ENCODE measurements at places on chromosomes 2 and 18. TPM values are rescaled to one million over a fixed set of nuclear protein-coding genes. Genes with fewer than 3 reads are reported as not detected.
A peak's percentile ranks its signal among the peaks of the same experiment; 100 is the strongest.

- DNase-seq, result no peak
Observed at GRCh38 chr2:177818412-177818811, 254.2 kb downstream of the PDE11A start.

- DNase-seq, result no peak
Observed at GRCh38 chr2:7966032-7966431, 715.8 kb upstream of the ID2 start.

- DNase-seq, result peak; percentile 79
Observed at GRCh38 chr2:146821836-146822316, 1023.0 kb upstream of the ACVR2A start.

GRCh38 chr18:21759836-21760235, 19.2 kb downstream of the MIB1 start:
- DNase-seq, result no peak

GRCh38 chr2:32715391-32715841, 87.6 kb downstream of the TTC27 start:
- DNase-seq, result peak; percentile 46

GRCh38 chr18:48803951-48804855, 146.6 kb downstream of the SMAD7 start:
- no peak for DNase-seq

GRCh38 chr18:42860011-42860410, 255.5 kb downstream of the RIT2 start:
- DNase-seq, result no peak

DNA sequence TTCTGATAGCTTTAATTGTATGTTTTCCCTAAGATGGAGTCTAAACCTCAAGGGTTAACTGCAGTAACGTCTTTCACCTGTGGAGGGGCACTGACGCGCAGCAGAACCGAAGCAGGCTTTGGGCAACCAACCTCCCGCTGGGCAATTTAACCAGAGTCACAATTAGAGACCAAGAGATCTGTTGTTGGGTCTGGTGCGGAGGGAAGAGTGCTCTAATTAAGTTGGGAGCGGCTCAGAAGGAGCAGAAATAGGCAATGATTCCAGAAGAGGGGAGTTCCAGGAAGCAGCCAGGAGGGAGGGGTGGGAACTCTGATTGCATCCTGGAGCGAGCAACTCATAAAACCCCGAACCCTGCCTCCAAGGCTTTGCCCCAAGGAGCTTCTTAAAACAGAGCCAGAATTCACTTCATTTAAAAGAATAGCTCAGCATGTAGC, 245.8 kb downstream of the PAX3 start:
- DNase-seq, result no peak

- DNase-seq, result peak; percentile 47
Observed at GRCh38 chr2:159072795-159073194, 104.4 kb downstream of the TANC1 start.

DNA sequence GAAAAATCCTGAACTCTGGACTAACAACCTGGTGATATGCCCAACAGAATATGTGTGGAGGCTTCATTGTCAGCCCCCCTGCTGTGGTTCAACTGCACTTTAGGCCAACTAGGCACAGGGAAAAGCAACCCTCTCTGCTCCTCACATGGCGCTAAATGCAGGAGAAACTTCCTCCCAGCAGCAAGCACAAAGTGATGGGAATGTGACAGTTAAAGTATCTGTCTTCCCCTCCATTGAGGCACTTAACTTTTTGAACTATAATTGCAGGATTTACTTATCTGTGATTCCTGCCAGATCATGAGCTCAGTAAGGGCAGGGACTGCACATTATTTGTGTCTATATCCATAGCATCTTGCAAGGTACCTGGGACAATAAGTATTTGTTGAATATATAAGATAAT, 981.2 kb upstream of the KLHL29 start:
- no peak for DNase-seq

- DNase-seq, result no peak
Observed at GRCh38 chr2:215425021-215425782, 10.7 kb downstream of the FN1 start.

DNA sequence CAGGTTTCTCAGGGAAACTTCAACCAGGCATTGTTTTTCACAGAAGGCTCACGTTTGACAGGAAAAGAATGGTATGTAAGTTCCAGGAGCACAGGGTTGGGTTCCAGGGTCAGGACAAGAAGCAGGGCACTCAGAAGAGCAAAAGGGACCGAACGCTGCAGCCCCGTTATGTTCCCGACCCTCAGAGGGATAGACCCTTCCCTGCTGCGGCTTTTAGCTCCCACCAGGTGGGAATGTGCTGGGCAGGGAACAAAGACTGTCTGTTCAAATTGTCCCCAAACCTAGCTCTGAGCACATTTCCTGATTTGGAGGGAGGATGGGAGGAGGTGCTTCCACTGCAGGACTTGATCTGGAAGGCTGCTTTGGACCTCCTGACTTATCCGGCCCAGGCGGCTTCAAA, 130.1 kb downstream of the RAB3GAP1 start:
- DNase-seq, result no peak

- DNase-seq, result no peak
Observed at GRCh38 chr2:136131484-136131960, 13.6 kb upstream of the CXCR4 start.

DNA sequence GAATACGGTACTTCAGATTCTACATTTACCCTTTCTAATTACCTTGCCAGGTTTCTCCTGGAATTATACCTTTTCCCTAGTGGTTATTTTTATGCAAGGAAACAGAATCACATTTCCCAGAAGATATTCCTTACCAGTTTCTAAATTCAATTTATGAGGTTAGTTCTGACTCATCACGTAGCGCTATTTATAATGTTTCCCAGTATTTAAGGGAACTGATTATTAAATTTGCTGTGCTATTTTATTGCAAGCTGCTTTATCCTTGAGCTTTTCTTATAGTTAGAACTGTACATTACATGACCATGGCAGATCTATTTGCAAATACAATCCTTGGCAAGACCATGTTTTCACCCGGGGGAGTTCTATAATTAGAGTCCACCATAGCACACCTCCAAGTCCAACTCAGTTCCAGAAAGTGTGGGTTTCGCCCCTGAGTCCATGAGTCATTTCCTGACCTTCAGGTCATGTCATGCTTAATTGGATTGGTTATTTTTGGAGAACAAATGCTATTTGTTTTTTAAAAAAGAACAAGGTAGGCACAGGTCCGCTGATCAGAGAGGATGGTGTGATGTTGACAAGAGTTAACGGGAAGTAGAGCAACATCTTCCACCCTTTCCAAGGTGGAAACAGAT, 126.6 kb downstream of the ZNF532 start:
- peak; percentile 32 for DNase-seq

GRCh38 chr2:179338681-179339080, 74.0 kb upstream of the SESTD1 start:
- DNase-seq, result no peak

GRCh38 chr2:42721898-42722297, 42.0 kb downstream of the OXER1 start:
- DNase-seq, result no peak

- DNase-seq, result no peak
Observed at GRCh38 chr2:167946441-167946841, 301.0 kb downstream of the STK39 start.

GRCh38 chr2:58594762-58595161, 353.6 kb upstream of the FANCL start:
- DNase-seq, result peak; percentile 39

- DNase-seq, result no peak
Observed at GRCh38 chr18:74945774-74946545, 263.0 kb downstream of the PTGR3 start.

- no peak for DNase-seq
Observed at GRCh38 chr2:121992700-121993099, 237.2 kb downstream of the TSN start.

DNA sequence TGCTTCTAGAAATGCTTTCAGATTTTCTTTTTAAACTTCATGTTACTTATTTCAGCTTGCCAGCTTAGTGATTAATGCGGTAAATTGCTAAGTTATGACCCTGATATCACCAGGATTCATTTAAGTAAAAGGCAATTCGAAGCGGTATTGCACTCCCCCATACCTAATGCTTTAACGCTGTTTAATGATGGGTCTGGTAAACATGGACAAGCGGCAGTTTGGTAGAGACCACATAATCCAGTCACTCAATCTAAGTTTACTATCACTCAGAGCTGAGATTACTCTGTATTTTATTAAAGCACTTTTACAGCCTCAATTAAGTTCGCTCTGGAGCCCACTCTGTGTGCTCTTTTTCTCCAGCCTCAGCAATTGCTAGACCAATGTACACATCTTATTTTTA, 118.2 kb upstream of the SCN7A start:
- no peak for DNase-seq

The LBX2 gene
- 0.61 TPM for total RNA-seq

The TBR1 gene
- not detected for total RNA-seq

The NAT8 gene
- not detected for total RNA-seq

The RAMP1 gene
- 4.3 TPM for total RNA-seq

The LRATD1 gene
- total RNA-seq, result 8.0 TPM

The CCDC148 gene
- total RNA-seq, result 0.51 TPM

The GREB1 gene
- total RNA-seq, result 0.11 TPM

The SLC38A11 gene
- total RNA-seq, result not detected

The CDH7 gene
- not detected for total RNA-seq

The VWA3B gene
- not detected for total RNA-seq

The VSNL1 gene
- total RNA-seq, result 5.3 TPM

The DTNA gene
- 0.48 TPM for total RNA-seq

Measured in foreskin keratinocyte (primary cell).